CD4-positive, alpha-beta T cell treated with Interleukin-6 for 4 hours (primary cell): ENCODE measurements at places on chromosomes 2 and 18.

- DNase-seq: peak; percentile 63
These were observed 16.6 kb downstream of the MALT1 start for GRCh38 chr18:58687871-58688308.

DNA sequence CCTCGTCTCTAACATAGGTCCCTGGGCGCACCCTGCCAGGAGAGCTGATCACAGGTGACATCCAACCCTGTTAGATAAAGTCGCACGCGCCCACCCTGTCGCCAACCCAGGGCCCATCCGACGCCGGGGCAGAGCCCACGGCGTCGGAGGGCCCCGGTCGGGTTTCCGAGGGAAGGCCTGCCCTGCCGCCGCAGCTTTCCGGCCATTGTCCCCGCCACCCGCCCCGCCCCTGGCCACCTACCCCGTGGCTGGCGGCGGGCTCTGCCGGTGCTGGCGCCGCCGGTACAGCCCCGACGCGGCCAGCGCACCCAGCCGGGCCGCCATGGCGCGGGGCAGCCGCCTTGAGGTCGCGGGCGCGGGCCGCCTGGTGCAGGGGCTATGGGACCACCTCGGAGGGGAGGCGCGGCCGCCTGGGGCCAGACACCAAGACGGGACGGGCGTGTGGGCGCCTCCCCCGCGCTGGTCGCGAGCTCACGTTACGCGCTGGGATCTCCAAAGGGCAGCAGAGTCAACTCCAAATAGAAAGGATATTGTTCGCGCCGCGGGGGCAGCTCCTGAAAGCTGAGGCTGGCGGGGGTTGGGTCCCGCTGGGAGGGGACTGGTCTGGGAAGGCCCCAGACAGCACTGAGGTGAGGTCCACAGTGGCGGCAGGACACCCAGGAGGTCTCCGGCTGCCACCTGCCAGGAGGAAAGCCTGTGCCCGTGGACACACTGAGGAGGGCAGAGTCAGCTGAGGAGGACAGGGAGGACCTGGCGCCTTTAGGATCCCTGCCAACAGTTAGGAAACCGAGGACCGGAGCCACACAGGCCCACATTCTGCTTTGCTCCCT lies 11.1 kb downstream of the LIMS2 start:
- DNase-seq: no peak

DNA sequence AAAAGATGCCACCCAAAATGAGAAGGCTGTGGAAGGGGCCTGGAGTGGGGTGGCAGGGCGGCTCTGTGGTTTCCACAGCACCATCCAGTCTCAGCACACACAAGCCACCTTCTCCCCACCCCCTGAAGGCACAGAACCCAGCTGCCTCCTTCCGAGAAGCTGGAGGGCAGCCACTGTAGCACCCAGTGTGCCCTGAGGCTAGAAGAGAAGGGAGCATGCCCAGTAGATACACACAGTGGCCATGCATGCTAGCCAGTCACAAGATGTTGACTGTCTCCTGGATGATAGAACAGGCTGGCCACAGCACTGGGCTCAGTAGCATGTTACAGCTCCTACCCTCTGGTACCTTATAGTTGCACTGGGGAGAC lies 148.9 kb upstream of the EPAS1 start:
- no peak for DNase-seq

GRCh38 chr18:79989195-79989497 lies 783 bp upstream of the TXNL4A start:
- no peak for DNase-seq

DNA sequence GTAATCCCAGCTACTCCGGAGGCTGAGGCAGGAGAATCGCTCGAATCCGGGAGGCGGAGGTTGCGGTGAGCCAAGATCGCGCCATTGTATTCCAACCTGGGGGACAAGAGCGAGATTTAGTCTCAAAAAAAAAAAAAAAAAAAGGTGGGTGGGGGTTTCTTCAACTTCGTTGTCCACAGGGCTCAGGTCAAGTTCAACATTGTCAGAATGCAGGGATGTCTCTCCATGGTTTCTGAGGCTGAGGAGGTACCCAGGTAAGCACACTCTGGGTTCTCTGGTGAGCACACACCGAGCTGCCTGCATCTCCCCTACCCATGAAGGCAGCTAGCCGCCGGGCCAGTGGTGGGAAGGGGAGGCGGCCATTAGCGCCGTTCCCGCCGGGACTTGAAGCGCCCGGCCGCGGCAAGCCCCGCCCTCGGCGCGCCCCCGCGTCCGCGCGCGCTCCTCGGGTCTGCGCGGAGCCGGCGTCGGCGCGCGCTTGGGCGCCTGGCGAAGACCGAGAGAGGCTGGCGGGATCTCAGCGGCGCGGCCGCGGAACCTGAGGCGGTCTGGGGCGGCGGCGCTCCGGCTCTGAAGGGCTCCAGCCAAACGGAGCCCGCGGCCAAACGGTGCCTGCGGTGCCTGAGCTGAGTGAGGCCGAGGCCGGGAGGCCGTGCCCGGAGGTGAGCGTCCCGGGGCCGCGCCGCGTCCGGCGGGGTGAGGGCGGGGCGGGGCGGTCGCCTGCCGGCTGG lies at the start of gene UBXN2A:
Gene UBXN2A, plus strand, starts transcription at position 477 of the 731 bp plus-strand sequence. CDS start 17,852 bp downstream, outside the sequence.
- DNase-seq: peak; percentile 80

DNA sequence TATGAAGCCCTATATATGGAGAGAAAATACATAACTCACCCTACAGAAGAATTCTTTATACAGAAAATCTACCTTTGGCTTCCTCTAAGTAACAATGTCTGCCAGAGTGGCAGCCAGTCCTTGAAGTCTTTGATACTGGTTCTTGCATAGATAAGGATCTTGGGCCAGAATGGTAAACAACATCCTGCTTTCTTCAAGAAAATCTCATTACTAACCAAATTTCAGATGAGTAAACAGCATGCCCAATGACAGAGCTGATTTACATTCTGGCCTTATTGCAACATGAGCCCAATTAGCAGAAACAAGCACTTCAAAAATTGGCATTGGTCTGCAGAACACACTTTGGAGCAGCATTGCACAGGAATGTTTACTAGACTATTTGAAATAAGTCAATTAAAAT lies 336.5 kb upstream of the ST6GAL2 start:
- DNase-seq: no peak

DNA sequence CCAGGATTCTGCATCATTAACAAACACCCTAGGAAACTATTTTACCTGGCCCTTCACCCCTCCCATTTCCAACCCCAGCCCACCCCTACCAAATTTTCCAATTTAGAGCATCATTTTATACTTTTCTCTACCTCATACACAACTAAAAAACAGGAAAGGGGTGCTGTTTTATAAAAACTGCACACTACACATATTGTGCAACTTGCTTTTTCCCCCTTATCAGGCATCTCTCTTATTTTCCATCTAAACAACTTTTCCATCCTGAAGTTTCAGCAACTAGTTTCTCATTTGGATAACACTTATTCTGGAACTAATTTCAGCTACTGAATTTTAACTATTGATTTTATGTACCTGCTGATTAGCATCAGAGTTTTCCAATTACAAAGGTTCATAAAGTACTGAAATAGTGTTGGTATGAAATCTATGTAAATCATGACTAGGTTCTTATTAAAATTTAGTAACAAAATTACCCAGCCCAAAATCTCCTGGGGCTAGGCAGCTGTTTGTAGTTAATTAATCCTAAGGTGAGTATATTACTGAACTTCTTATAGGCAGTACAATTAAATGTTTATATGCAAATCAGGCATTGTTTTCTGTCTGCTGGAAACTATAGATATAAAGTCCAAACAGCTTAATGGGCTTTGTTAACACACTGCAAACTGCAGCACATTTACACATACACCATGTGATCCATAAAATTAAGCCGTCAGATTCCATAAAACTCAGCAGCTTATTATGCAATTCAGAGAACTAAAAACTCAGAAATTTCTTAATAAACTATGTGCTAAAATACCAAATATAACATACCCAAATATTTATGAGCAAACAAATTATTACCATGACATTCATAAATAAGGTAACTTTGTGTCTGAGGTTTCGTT lies 7.9 kb downstream of the SF3B1 start:
- no peak for DNase-seq

GRCh38 chr2:207482630-207483029 lies 47.1 kb upstream of the CREB1 start:
- no peak for DNase-seq

DNA sequence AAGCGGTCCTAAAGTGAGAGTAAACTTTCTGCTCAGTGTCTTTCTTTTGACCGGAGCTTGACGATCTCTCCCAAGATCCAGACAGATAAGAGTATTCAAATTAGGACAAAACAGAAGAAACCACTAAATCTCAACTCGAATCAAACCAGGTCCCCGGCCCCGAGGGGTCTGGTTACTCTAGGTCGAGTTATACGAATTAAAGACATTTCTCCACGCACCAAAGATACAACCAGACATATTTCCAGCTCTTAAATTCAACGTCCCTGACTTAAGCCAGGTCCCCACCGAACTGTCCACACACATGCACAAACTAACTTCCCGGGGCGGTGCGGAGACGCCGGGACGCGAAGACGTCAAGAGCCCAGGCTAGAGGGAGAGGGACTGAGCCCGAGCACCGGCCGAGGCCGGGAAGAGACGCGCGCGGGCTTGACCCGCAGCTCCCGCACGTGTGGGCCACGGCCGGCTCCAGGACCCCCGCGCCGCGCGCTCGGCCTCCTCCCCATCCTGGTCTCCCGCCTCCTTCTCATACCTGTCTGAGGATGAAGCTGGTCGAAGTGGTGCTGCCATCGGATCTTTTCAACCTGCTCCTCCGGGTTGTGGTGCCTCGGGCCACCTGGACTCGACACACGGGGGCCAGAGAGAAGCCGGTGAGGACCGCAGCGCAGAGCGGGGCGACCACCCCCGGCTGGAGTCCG lies 896 bp downstream of the CACNB4 start:
- no peak for DNase-seq
